ENCODE measurements at places on chromosomes 11 and 22.

GRCh38 chr11:10295064-10295901 lies 1.3 kb upstream of the SBF2 start:
- DNase-seq: no peak

DNA sequence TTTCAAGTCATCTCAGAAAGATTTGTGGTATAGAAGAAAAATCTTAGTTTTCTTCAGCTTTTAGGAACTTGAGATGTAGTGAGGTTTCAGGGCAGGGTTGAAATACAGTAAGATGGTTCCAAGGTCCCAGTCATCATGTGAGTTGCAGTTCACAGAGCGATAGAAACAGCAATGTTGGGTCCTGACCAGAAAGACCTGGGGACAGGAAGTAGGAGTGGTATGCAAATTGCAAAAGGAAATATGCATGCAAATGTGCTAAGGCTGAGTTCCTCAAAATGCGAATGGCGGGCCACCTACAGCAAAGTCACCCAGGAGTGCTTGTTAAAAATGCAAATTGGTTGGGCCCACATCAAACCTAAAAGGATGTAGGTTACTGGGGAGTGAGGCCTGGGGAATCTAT lies 1032.7 kb upstream of the TENM4 start:
- DNase-seq: no peak

DNA sequence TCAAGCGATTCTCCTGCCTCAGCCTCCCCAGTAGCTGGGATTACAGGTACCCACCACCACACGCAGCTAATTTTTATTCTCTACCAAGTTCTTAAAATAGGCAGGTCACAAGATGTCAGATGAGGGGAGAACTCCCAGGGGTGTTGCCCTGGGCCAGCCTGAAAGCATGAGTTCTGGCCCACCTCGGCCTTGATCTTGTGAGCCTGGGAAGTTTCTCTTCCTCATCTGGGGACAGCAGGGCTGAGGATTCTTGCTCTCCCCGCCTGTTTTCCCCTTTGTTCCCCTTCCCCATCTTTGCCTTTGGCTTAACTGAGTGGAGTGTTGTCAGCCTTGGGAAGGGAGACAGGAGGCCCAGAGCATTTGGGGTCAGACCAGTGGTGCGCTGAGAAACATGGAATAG lies 3.5 kb downstream of the PDXP start:
- no peak for DNase-seq

GRCh38 chr11:89516496-89516895 lies 25.3 kb upstream of the NOX4 start:
- DNase-seq: no peak

DNA sequence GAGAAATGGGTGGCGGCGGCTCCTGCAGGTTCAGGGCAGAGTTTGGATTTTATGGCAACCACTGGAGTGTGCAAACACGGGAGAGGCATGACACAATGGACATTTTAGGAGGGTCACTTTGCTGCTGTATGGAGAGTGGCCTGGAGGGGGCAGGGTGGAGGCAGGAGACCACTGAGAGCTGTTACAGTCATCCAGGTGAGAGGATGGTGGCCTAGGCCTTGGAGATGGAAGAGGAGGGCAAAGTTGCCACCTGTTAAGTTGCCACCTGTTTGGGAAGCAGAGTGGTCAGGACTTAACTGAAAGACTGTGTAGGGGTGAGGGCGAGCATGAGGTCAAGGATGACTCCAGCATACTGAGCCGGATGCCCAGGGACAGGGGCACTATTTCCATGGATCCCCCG lies 2.3 kb upstream of the RAD9A start:
- no peak for DNase-seq

DNA sequence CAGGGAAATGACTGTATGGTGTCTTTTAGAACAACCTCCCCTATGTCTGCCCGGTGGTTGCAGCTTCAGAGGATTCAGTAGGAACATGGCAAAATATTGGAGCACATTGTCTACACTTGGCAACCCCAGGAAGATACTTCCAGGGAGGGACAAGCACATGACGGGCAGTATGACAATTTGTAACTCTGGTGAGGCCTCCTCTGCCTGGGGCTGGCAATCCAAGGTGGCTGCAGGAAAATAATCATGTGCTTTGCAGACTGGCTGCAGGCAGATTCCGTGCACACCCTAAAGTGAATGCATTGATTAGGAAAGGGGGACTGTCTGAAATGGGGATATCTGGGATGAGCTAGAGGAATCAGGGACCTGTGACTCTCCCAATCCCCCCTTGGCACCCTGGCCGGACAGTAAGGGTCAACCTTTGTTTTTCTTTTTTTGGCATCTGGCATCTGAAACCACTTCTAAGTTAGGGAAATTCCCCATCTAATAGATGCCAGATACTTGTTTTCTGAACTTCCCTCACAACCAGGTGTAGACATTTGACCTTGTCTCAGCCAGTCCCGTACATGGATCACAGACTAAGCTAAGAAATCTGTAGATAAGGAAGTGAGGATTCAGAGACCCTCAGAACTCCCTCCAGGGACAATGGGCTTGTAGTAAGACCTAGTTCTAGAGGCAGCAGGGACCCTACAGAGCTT lies 10.5 kb upstream of the PHOX2A start:
- DNase-seq: no peak

GRCh38 chr11:1573903-1574237 lies 1.8 kb upstream of the DUSP8 start:
- peak; percentile 23 for DNase-seq

- no peak for DNase-seq
Observed at GRCh38 chr11:1717745-1718144, 20.8 kb downstream of the KRTAP5-6 start.

DNA sequence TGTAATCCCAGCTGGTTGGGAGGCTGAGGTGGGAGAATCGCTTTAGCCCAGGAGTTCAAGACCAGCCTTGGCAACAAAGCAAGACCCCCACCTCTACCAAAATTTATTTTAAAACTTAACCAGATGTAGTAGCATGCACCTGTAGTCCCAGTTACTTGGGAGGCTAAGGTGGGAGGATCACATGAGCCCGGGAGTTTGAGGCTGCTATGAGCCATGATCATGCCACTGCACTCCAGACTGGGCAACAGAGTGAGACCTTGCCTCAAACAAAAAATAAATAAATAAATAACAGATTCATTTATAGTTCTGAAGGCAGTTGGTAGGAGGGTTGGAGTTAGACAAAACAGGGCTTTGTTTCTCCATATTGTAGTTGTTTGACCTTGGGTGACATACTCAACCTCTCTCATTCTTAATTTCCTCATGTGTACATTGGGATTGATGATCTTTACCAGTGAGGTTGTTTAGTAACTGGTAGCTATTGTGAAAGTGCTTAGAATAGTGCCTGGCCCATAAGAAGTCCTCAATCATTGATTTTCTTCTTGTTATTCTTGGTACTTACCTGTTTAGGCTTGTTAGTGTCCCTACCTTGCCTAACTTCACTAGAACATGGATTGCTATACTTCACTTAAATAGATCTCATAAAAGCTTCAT lies 79.1 kb downstream of the EMSY start:
- peak; percentile 41 for DNase-seq

GRCh38 chr11:133525976-133526375 lies 6.3 kb downstream of the OPCML start:
- no peak for DNase-seq

- DNase-seq: no peak
Observed at GRCh38 chr22:48596111-48596850, 1231.4 kb downstream of the BRD1 start.

DNA sequence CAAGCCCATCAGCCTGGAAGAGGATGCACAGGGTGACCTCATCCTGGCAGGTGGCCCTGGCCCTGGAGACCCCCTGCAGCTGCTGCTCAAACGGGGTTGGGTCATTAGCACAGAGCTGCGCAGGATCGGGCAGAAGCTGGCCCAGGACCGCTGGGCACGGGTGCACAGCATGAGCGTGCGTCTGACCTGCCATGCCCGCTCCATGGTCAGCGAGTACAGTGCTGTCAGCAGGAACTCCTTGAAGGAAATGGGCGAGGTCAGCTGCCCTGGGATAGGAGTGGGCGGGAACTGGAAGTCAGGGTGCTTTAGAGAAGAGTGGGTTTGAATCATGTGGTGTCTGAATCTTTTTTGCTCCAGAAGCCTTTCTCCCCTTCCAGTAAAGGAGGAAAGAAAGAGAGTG lies 61.1 kb downstream of the INSC start:
- no peak for DNase-seq

DNA sequence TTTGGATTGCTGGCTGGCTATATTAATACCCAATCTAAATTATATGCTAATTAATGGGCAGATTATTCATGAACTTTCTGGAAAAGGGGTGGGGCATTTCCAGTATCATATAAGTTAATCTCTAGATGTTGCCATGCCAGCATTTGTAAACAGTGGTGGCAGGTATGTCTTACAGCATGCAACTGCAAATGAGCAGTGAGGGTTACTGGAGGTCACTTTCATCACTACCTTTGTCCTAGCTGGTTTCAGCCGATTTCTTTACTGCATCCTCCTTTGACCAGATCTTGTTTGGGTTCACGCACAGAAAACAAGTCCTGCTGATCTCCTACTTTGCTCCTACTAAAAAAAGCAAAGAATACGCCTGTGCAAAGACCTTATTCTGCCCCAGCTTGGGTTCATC lies 89.1 kb upstream of the USP47 start:
- DNase-seq: no peak

- DNase-seq: peak; percentile 93
Observed at GRCh38 chr11:88404932-88405710, 67.6 kb upstream of the CTSC start.

GRCh38 chr22:33192156-33192555 lies 134.0 kb upstream of the SYN3 start:
- no peak for DNase-seq

DNA sequence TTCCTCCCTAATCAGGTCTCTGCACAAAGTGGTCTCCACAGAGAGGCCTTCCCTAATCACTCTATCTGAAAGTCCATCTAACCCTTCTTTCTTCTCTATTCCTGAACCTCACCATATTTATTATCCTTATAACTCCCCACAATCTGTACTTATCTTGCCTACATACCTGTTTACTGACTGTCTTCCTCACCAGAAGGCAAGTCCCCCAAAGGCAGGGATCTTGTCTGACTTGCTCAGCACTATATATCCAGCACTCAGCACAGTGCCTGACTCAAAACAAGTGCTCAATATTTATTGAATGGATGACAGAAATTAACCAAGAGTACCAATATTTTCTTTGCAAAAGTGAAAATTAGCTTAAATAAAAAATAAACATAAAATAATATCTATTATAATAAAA lies 5.5 kb downstream of the DCUN1D5 start:
- DNase-seq: no peak

- no peak for DNase-seq
Observed at GRCh38 chr11:22044126-22044525, 148.8 kb upstream of the ANO5 start.

- DNase-seq: no peak
Observed at GRCh38 chr22:22590136-22590891, 31.2 kb upstream of the PRAME start.

DNA sequence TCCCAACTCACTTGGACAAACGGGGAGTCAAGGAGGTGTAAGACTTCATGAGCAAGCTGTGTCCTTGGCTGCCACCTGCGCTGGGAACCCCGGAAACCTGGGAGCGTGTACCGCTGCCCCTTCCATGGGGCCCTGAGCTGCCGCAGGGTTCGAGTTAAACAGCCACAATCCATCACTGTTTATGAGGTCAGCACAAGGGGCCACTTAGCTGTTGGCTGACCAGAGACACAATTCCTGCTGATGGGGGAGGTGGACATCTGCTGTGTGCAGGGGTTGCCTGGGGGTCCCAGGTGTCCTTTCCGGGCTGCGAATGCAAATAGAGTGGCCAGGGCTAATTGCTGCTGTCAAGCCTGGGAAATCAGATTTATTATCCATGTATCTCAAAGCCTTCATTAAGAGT lies 549.3 kb downstream of the BRD1 start:
- DNase-seq: no peak

- no peak for DNase-seq
Observed at GRCh38 chr22:36795633-36796032, 19.7 kb upstream of the IFT27 start.

GRCh38 chr11:44658506-44658850 lies 68.3 kb upstream of the TSPAN18 start:
- DNase-seq: no peak

DNA sequence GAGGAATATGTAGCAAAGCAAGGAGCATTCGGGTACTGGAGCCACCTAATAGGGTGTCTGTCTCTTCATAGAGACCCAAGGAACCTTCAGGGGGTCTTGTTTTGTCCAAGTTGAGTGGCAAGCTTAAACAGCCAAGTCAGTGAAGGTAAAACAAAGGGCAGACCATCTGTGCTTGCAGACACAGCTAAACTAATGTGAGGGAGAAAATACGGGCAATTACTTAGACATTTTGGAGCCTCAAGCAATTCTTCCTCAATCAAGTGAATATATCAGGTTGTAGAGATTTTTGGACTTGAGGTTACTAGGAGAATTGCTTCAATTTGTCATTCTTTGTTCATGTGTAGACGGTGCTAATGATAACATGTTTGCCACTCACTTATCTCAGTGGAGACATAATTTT lies 148.2 kb upstream of the ARHGAP20 start:
- DNase-seq: no peak

- no peak for DNase-seq
Observed at GRCh38 chr11:17395554-17395961, 7.1 kb upstream of the KCNJ11 start.

DNA sequence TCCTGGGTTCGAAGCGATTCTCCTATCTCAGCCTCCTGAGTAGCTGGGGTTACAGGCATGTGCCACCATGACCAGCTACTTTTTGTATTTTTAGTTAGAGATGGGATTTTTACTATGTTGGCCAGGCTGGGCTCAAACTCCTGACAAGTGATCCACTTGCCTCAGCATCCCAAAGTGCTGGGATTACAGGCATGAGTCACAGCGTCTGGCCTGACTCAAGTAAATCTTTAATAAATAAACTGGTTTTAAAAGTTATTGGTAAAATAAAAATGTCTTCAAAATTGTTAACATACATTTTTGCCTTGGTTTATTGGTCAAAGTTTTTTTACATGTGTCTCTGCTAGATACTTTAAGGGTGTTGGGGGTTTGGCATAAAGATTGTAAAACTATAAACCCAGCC lies 7.3 kb upstream of the PES1 start:
- DNase-seq: no peak

GRCh38 chr22:43953988-43954785 lies 1.1 kb upstream of the SAMM50 start:
- DNase-seq: no peak

GRCh38 chr11:133834682-133835592 lies 10.4 kb downstream of the SPATA19 start:
- peak; percentile 59 for DNase-seq

- no peak for DNase-seq
Observed at GRCh38 chr11:65891219-65892136, 1.0 kb downstream of the CCDC85B start.
